ENCODE measurements at places on chromosomes 3 and 15.

DNA sequence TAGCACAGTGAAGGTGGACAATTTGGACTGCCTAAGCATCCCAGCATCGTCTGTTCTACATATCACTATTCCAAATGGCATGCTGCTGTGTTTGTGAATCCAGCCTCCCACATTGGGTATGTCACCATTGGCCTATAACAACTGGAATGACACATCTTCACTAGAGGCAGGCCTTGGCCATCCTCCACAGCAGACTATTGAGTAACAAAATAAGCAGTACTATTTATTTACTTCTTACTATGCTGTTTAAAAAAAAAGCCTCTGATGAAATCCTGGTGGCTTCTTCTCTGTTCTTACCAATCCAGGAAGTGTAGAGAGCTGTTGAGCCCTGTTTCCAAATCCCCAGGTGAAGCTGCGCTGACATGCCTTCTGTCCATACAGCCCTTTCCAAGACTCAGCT lies 30.6 kb upstream of the CERS3 start:
- DNase-seq: no peak

GRCh38 chr3:134332344-134332743 lies 41.9 kb downstream of the AMOTL2 start:
- DNase-seq: no peak

DNA sequence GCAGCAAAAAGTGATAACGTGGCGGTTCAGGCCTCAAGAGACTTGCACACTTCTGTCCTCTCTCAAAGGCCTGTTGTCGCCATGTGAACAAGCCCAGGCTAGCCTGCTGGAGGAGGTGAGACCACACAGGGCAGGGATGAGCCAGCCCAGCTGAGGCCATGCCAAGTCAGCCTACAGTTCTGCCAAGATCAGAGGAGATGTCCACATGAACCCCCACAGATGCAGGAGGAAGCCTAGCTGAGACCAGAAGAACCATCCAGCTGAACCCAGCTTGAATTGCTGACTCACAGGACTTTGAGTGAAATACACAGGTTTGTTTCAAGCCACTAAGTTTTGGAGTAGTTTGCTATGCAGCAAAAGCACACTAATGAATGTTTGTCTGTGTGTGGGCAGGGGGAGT lies 50.3 kb upstream of the SEC13 start:
- DNase-seq: no peak

- DNase-seq: no peak
Observed at GRCh38 chr3:160808838-160809237, 52.8 kb downstream of the PPM1L start.

GRCh38 chr3:120203016-120203415 lies 82.0 kb downstream of the GPR156 start:
- DNase-seq: no peak

- DNase-seq: no peak
Observed at GRCh38 chr3:174873832-174874657, 14.9 kb downstream of the NAALADL2 start.

GRCh38 chr3:147914532-147914931 lies 505.4 kb downstream of the ZIC1 start:
- DNase-seq: no peak

DNA sequence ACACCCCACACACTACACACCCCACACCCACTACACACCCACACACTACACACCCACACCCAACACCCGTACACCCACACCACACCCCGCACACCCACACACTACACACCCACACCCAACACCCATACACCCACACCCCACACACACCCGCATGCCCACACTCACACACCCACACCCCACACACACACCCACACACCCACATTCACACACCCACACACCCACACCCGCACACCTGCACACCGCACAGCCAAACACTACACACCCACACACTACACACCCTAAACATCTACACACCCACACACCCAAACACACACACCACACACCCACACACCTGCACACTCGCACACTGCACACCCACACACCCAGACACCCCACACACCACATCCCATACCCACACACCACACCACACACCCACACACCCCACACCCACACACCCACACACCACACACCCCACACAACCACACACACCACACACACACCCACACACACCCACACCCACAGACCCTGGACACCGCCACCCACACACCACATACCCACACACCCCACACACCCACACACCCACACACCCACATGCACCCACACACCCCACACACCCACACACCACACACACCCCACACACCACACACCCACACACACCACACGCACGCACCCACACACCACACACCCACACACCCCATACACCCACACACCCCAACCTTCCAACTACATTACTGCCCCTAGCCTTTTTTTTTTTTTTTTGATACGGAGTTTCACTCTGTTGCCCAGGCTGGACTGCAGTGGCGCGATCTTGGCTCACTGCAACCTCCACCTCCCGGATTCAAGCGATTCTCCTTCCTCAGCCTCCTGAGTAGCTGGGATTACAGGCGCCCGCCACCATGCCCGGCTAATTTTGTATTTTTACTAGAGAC lies 16.9 kb downstream of the CEP19 start:
- DNase-seq: no peak

DNA sequence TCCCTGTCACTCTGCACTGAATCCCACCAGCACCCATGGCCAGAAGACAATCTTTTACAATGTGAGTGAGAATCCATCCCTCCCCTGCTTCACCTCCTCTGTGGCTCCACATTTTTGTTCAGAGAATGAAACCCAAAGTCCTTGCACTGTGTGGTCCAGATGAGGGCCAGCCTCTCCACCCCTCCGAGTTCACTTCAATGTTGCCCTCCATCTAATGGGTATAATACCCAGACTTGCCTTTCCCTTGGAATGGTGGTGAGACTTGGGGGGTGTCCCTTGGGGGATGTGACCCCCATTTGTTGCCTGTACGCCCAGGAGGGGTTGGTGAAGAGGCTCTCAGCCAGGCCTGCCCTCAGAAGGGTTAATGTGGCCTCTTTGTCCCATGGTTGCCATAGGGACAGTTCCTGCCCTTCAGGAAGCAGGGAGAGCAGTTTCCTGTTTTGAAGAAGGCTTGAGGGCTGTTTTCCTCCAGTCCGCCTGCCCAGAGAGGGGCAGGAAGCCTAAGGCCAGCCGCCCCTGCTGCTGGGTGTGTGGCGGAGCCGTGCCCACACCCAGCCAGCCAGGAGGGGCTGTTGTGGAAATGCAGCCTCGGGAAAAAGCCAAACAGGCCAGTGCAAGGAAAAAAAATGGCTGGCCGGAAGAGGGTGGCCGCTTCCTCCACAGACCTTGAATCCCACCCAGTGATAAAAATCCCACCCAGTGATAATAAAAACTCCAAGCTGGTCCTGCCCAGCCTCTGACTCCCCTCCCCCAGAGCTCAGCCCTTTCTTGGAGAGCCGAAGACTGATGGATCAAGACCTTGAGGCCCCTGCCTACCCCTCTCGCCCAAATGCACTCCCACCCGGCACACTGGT lies 14.6 kb upstream of the FGD5 start:
- DNase-seq: no peak

- DNase-seq: no peak
Observed at GRCh38 chr15:92809880-92810361, 90.2 kb upstream of the CHD2 start.
